T-helper 17 cell (primary cell): ENCODE measurements at places on chromosomes 5 and 9.

- no peak for DNase-seq
Observed at GRCh38 chr5:36310138-36310537, 8.4 kb upstream of the RANBP3L start.

- DNase-seq = no peak
Observed at GRCh38 chr5:177437623-177438022, 9.0 kb upstream of the PRR7 start.

GRCh38 chr5:145478651-145479050 is 356.5 kb downstream of the PRELID2 start:
- no peak for DNase-seq

DNA sequence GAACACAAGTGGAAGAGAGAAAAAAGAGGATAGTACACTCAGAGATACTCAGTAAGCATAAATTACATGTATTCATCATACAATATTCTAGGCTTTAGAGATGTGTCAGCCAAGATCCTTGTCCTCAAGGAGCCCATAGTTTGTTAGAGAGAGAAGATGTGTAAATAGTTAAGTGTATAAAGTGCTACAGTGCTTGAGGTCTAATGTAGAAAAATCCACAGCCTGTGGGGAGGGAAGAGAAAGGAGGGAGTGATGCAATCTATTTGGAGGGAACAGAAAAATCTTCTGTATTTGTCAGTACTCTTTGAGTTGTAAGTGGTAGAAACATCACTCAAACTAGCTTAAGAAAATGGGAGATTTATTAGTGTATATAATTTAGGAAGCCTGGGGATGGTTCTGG is 81.9 kb downstream of the PALM2AKAP2 start:
- no peak for DNase-seq

DNA sequence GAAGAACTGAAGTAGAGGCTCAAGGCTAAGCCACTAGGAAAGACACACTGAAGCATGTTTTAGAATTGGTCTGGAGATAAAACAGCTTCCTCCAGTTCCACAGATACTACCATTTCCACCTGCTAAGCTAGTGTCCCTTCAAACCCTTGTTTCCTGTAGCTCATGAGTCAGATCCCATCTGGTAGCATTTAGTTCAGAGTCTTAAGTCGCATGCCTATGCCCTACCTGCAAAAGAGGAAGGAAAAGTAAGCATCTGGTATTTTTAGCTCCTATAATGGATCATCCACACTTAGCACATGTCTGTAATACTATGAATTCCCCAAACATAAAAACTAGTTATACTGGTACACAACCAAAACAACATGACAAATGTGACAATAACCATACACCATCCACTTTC is 92.1 kb downstream of the CDKN2A start:
- no peak for DNase-seq

DNA sequence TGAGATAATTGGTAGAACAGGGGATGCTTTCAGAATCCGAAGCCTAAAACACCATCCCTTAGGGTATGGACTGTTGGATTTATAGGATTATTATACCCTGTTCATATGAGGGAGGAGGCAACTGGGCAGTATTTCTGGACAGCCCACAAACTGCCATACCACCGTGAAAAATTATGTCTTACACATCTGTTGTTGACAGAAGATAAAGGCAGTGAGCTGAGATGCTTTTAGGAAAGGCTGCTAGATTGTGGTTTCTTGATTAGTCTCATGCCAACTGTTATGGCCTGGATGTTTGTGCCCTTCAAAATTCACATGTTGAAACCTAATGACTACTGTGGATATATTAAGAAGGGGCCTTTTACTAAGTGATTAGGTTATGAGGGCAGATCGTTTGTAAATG is 83.7 kb upstream of the DHFR start:
- DNase-seq = no peak

DNA sequence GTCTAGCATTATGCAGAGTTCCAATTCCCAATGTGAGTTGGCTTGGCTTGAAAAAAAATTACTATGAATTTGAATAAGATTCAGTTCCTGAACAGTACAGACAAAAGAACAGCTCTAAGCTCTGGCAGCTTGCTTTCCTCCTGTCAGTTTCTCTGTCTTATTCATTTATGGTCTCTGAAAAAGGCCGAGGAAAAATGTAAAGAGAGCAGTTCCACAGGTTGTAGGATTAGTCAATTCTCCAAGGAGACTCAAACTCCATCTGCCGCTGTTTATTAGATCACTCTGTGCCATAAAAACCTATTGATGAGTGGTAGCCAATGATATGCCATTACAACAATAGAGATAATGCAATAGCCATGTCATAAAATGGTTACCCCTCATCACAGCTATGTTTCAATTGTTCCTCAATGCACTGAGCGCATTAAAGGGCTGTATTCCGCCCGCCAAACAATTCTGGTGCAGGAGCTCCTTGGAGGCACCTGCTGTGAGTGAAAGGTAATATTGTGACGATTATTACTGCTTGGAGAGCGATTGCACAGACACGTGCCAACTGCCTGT is 188.2 kb downstream of the ARRDC3 start:
- DNase-seq = no peak

DNA sequence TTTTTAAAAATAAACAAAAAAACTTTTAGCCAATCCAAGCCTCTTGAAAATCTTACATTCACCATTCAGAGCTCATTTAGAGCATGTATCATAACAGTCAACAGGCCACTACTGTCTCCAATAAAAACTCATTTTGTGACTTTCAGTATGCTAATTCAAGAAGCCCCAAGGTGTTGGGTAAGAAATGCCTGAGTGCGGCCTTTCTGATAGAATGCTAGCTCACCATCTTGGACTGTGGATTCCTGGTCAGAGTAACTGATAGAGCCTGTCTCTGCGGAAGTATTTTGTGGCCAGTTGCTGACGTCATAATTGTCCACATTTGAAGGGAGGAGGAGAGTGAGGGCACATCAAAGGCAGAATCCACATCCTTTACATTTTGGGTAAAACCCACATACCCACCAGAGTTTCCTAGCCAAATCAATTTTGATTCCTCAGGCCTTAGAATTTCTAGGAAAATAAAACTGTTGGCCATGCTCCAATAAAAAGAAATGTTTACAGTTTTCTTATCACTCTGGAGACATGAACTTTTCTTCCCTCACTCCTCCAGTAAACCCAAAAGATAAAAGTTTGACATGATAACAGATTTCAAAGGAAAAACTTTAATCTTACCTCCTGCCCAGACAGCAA is 41.1 kb upstream of the ERCC6L2 start:
- DNase-seq = no peak

DNA sequence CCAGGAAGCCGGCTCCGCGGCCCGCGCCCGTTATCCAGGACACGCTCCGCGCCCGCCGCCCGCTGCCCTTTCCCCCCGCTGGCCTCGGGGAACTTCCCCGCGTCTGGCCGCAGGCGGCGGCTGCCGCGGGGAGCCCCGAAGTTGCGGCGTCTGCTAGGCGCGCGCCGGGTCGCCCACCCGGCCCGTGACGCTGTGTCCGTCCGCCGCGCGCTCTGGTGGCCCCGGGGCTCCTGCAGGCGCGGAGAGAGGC is 621 bp upstream of the GCNT4 start:
- DNase-seq = peak; percentile 38

GRCh38 chr5:60293518-60293917 is 400.0 kb upstream of the PDE4D start:
- no peak for DNase-seq

DNA sequence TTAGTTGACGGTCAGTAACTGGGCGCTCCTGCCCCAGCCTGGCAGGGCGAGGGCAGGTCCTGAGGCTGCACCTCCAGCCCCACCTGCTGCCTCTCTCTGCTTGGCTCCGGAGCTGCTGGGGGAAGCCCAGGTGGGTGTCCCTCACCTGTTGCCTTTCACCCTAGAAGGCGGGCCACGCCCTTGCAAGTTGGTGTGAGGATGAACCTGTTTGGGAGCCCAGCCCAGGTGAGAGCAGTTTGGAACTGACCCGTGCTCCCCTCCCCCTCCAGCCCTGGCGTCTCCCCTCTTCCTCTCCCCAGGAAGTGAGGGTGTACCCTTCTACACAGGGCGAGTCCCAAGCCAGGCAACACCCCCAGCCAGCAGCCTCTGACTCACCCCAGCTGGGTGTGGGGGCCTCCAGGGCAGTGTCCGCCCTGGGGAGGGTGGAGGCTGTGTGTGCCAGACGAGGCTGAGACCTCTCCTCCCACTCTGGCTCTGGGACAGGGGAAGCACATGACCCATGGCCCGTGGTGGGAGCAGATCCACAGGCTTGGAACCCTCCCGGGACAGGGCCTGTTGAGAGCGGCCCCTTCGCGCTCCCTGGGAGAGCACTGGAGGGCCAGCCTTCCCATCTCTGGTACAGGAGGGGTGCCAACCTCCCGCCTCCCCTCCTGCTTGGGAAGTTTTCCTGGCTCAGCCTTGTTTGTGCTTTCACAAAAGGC is 10.4 kb downstream of the LRRC8A start:
- DNase-seq = no peak

- no peak for DNase-seq
Observed at GRCh38 chr5:74412066-74412465, 228.5 kb downstream of the ENC1 start.

- no peak for DNase-seq
Observed at GRCh38 chr5:67082941-67083340, 113.7 kb downstream of the CD180 start.

DNA sequence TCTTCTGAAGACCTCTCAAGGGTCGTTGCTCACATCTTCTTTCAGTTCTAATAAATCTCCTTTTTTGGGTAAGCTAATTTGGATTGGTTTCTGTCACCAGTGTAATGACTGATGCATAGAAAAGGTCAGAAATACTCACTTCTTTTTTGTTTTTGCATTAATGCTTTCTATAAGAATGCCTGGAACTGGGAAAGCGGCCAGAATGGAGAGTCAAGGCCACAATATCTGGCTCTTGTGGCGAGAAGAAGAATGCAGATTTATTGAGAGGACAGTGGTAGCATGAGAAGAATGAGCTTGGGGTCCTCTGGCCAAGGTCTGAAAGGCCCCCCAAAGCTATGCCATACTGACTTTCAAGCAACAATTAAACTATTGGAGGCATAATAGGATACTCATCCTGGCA is 88.0 kb upstream of the SLC12A2 start:
- DNase-seq = no peak

- no peak for DNase-seq
Observed at GRCh38 chr9:19231904-19232822, 1.7 kb downstream of the DENND4C start.

- DNase-seq = no peak
Observed at GRCh38 chr9:132249690-132250089, 87.8 kb downstream of the NTNG2 start.

- DNase-seq = no peak
Observed at GRCh38 chr9:84301851-84302250, 38.7 kb downstream of the SLC28A3 start.

GRCh38 chr9:105475302-105475701 is 27.5 kb downstream of the FSD1L start:
- no peak for DNase-seq

GRCh38 chr9:137441935-137442321 is 771 bp upstream of the ENTPD8 start:
- DNase-seq = no peak

DNA sequence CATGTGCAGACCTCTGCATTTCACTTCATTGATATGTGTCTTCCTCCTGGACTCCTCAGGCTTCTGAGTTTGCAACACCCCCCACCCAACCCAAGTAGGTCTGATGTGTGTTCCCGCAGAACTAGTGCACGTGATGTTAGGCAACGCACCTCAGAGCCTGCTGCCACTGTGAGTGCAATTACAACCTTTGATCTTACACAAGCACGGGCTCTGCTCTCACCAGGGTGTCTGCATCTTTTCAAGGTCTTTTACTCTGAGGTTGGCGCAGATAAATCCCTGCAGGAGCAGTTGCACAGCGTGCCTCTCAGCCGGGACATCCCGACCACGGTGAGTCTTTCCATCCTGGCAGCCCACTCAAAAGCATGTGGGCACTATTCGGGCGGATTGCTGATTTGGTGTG is 80.1 kb downstream of the EGFLAM start:
- DNase-seq = no peak

DNA sequence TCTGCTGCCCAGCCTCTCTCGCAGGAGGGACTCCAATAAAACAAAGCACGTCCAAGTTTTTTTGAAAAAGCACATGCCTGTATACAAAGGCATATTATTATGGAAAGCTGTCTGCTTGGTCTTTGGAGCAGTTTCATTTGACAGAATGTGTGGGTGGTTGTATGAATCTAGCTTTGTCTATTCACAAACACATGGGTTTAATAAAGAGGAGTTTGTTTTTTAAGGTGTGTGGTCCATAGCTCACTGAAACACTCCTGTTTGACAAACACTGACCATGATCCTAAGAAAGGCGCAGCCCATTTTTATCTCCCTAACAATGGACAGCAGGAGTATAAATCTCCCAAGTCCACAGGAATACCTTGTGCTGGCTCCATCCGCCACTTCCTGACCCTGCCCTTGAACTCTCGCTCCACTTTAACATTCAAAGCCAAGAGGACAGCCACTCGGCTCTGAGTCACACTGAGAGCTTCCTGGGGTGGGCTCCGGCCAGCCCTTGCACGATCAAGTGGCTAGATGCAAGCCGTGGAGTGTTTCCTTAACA is 371.9 kb downstream of the EBF1 start:
- no peak for DNase-seq

GRCh38 chr9:9498128-9498527 is 1114.7 kb downstream of the PTPRD start:
- no peak for DNase-seq

DNA sequence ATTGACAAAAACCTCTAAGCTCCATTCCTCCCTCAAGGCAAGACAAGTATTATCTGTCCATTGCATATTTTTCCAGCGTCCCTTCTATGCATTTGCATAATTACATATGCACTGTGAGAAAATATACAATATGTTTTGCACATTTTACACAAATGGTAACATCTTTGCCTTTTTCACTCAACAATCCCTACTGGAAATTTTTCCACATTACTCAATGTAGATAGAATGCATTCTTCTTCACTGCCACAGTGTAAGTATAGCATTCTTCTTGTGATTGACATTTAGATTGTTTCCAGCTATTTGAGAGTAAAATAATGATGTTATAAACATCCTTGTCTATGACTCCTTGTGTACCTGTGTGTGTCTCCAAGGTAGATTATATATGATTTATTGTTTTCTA is 205.0 kb downstream of the SLIT3 start:
- DNase-seq = no peak
